ENCODE measurements at places on chromosomes 4 and X.
A peak's percentile ranks its signal among the peaks of the same experiment; 100 is the strongest.

GRCh38 chr4:16226816-16227461, 668 bp upstream of the TAPT1 start:
- peak; percentile 55 for DNase-seq

DNA sequence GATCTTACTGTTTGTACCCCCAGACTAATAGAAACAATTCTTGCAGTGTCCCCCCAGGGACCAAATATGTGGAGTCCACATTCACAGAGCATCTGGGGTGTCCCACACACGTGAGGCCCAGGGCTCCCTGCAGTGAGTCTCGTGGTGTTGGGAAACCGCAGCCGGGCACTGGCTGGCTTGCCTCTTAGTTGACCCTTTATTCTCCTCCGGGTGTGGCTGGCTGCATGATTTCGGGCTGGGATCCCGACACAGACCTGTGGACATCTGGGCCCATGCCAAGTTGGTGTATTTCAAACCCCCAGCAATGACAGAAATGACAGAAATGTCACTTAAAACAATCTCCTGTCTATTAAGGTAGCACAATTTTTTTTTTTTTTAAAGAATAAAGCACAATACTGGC, 15.6 kb upstream of the CLDN24 start:
- DNase-seq = no peak

GRCh38 chrX:12137951-12138360, 317 bp upstream of the FRMPD4 start:
- DNase-seq = no peak

DNA sequence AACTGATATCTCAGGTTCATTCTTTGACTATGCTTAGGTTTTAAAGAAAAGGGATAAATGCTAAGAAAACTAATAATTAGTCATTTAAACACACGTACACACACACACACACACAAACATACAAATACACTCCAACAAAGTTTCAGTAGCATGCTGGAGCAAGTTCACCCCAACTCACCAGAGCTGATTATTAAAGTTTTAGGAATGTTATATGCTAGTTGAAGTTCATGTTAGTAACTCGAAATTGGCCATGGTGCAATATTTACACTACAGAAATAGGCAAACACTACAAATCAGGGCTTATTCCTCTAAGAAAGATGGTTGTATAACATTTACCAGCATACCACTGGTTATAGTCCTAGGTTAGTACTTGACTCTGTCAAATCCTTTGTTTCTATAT, 384.0 kb upstream of the DIPK2B start:
- DNase-seq = no peak

DNA sequence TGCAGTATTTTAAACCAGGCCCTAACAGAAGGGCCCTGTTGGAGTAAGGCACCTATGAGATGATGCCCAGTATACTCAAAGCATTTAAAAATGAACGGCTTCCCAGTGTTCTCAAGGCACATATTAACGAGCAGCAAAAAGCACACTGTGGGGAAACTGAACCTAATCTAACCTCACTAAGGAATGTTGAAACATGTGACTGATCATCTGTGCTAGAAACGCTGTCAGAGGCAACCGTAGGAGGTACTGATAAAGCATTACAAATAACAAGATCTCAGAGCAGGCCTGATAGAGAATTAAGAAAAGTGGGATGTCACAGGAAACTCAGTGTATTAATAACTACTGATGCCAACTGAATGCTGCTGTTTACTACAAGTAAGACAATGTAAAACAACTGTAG, 24.0 kb downstream of the ASB9 start:
- DNase-seq = no peak

DNA sequence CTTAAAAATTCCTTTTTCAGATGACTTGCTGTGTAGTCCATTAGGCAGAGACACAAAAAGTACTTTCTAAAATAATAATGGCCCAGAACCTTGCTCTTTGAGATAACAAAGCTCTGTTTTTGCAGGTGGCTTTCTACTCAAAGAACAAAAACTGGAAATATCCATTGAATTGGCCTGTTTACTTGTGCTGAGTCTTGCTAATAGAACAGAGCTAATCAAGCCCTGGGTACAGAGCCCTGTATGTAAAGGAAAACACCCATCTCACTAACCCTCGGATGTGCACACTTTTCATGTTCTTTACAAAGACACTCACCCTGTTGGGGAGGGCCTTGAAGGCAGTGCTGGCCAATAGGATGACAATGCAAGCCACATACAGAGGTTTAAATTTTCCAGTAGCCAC, 27.0 kb upstream of the LNX1 start:
- no peak for DNase-seq

DNA sequence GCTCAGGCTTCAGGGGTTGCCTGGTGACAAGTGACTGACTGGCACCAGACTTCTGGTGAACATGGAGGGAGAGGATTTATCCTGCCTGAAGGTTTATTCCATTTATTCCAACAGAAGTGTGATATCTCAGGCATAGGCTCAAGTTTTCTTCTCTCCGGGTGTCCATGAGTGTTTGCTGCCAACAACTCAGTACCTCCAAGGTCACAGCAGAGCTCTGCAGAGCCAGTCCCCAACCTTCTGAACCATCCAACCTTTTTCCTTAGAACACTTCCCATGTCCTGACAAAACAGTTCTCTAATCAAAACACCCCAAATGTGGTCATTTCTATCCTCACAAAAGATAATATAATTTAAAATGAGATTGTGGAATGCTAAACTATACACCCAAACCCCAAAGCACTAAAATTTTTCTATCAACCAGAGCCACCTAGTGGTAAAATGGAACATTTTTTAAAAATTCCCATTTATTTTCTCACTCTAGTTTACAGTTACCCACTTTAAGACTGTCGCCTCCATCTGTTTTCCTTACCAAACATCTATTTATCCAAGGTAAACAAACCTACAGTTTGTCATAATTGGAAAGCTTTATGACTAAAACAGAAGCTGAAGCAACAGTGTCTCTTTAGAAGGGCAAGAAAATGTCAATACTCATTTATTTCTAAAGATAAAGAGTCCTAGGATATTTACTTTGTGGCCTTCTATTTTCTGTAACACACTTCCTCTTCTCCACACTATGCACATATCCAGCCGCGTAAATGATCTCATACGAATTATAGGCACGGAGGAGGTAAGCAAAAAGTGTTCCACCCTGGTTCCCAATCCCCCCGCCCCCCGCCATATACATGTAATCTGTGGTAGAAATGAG, 39.5 kb downstream of the TMEM154 start:
- DNase-seq = peak; percentile 23

- DNase-seq = no peak
These were observed 52.4 kb upstream of the C4orf54 start for GRCh38 chr4:99710020-99710419.

DNA sequence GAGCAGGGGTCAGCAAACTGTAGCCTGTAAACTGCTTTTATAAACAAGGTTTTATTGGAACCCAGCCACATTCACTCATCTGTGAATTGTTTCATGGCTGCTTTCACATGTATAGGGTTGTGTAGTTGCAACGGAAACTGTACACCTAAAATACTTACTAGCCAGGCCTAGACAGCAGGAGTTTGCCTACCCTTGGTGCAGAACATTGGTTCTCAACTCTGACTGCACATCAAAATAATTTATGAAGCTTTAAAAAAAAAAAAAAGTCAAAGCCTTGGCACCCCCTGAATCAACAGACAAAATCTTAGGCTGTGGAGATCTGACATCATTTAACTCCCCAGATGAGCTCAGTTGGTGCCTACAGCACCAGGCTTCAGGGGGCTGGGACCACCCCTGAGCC, 27.8 kb downstream of the ADGRA3 start:
- DNase-seq = no peak

GRCh38 chr4:39668887-39669286, 29.0 kb upstream of the UBE2K start:
- no peak for DNase-seq

GRCh38 chr4:164730705-164731393, 23.1 kb upstream of the SMIM31 start:
- no peak for DNase-seq

- no peak for DNase-seq
These were observed 5.1 kb upstream of the DGAT2L6 start for GRCh38 chrX:70172221-70172620.

DNA sequence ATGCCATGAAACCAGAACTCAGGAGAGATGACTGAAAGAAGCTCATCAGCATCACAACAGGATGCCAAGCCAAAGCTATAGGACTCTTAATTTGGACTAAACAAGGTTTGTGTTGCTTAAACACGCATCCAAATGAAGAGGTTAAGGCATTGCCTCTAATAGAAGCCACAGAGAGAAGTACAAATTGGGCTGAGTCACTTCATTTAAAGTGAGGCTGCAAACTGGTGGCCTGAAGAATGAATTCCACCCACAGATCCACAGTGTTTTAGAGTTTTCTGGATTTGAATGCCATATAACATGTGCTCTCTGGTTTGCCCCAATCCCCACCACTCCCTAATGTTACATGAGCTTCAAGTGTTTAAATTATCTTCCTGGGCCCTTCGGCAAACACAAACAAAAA, 103.5 kb downstream of the FIP1L1 start:
- no peak for DNase-seq

- DNase-seq = peak; percentile 53
These were observed 22.7 kb downstream of the CXCL1 start for GRCh38 chr4:73891739-73892405.

DNA sequence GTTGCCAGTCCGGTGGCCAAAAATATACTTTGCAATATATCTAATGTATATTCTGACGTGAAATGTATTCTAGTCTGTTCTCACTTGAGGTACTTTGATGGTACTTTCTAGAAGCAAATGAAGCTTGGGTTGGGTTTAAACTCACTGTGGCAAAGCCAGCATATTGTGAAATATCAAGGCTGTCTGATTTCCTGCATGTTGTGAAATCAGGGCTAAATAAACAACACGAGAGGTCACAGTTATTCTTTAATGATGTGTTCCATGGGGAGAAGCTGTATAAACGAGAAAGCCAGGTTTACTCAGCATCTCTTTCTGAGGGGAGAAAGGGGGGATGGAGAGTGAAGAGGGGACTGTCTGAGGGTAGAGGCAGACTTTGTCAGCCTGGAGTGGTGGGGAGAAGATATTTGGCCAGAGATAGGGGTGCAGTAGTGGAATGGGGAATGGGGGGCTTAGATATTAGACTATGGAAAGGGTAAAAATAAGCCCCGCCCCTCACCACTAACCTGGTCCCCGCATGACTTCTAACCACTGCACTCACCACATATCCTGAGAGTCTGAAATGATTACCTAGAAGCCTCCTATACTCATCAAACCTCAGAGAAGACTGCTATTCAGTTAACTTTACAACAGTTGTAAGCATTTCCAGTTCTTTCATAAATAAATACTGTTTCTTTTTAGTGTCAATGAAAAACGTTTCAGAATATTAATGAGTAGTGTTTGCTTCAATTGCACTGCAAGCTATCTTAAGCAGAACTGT, 5.9 kb upstream of the SCARB2 start:
- DNase-seq = peak; percentile 45
